Hematopoietic multipotent progenitor cell treated with erythropoietin and hydrocortisone succinate and interleukin-3 and kit ligand, for 8 days (in vitro differentiated cells): ENCODE measurements at places on chromosomes 7 and 10.

DNA sequence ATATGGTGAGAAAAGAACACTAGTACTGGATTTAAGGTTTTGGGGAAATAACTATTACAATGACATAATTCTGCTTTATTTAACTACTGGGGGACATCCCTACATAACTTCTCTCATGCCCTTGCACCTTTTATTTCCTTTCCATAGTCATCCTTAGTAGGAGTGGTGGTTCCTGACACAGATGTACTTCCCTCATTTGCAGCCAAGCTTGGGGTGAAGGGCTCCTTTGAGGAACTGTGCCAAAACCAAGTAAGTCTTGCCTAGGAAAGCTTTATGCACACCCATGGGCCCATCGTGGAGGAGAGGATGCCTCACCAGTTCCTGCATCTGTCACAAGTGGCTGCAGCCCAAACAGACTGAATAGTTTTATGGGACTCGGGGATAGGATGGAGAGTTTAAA lies 20.6 kb downstream of the ZDHHC6 start:
- DNase-seq = no peak

GRCh38 chr7:131294553-131294952 lies 33.1 kb upstream of the MKLN1 start:
- no peak for DNase-seq

DNA sequence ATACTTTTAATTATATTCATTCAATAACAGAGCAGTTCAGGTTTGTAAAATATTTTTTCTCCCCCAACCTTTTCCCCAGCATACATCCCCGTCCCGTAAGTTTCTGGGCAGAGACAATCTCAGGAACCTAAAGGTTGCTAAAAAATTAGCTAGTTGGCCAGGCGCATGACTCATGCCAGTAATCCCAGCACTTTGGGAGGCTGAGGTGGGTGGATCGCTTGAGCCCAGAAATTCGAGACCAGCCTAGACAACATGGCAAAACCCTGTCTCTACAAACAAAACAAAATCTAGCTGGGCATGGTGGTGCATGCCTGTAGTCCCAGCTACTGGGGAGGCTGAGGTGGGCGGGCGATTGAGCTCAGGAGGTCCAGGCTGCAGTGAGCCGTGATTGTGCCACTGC lies 40.2 kb downstream of the TCF7L2 start:
- no peak for DNase-seq

DNA sequence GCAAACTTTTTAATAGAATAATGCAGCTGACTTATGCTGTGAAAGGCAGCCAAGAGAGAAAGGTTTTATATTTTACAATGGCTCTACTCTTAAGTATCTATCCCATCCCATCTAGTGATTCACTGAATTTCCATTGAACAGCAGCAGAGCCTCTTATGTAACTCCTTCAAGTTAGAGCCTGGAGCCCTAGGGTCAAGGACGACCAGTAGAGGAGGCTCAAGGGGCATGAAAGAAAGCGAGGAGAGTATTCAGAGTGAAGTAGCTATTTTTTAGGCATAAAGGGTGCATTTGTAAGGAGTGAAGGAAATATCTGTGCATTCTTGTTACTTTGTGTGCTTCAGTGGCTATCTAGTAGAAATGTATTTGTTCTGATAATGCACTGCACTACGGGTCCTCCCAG lies 180.2 kb upstream of the TPK1 start:
- no peak for DNase-seq

GRCh38 chr10:133358162-133358924 lies 524 bp upstream of the FUOM start:
- DNase-seq = no peak
